ENCODE measurements at places on chromosomes 12 and 14. TPM values are rescaled to one million over a fixed set of nuclear protein-coding genes. Genes with fewer than 3 reads are reported as not detected.
A peak's percentile ranks its signal among the peaks of the same experiment; 100 is the strongest.

SLC17A8 gene
- total RNA-seq: not detected

GPHN gene
- total RNA-seq: 19.9 TPM

DNA sequence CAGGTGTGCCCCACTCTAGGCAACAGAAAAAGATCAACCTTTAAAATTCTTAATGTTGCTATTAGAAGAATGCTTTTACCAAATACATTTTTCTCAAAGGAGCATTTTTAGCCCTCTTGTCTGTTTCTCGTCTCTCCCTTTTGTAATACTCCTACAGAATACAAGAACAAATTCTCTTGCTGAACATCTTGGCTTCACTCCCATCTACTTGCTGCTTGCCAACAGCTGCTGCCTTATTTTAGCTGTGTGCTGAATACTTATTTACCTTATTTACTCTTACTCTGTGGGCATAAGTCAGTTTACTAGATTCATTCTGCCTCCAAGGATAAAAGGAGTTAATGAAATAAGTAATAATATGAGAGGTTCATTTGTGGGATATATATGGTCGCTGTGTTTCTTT, 70.8 kb downstream of the POLR3B start:
- no peaks in the 10 kb centered on the region for H3K27me3 ChIP-seq
- no peak for DNase-seq
- H3K27ac ChIP-seq: peak overlapping the region; percentile 1
- no peak overlapping the region for H3K4me3 ChIP-seq
- H3K36me3 ChIP-seq: no peaks in the 10 kb centered on the region

DNA sequence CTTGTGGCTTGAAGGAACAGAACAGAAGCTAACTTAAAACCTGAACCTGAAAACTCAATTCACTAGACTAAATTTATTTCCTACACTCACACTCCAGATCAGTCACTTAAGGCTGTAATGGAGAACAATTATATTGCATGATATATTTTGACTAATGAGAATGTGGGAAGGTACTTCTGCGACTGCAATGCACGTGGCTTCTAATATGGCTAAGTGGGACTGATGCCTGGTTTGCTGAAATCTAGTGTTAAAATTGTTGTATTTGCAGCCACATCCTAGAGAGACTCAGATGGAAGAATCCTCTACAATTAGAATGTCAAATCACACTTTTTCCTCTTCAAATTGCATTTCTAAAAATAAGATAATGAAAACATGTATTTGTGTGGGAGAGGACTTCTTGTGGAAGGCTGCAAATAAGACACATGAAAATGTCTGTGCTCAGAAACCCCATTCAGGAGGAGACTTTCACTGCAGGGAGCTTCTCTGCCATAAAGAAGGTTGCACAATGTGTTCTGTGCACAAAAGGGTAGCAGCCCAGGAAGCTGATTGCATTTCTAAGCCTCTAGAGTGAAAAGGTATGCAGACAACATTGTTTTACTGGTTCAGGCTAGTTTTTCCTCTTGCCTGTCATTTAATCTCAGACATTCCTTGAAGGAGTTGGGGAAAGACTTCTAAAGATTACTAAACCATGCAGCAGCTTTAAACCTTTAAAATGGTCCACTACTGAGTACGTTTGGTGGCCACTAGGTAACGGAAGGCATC, 224.3 kb downstream of the NEDD1 start:
- no peaks in the 10 kb centered on the region for H3K4me1 ChIP-seq
- no peak overlapping the region for H3K27ac ChIP-seq
- no peak for DNase-seq
- no peak overlapping the region for H3K4me3 ChIP-seq

- H3K27ac ChIP-seq: peak overlapping the region; percentile 99
- peaks cover 100% of the 10 kb centered on the region for H3K4me1 ChIP-seq
- peak overlapping the region; percentile 57 for H3K4me3 ChIP-seq
- no peaks in the 10 kb centered on the region for H3K36me3 ChIP-seq
- no peaks in the 10 kb centered on the region for H3K27me3 ChIP-seq
- DNase-seq: peak; percentile 98
These were observed 6.7 kb downstream of the HDAC7 start for GRCh38 chr12:47812797-47813510.

Measured in esophagus muscularis mucosa (tissue), 4 donors.